ENCODE measurements at places on chromosomes 2 and 18.

DNA sequence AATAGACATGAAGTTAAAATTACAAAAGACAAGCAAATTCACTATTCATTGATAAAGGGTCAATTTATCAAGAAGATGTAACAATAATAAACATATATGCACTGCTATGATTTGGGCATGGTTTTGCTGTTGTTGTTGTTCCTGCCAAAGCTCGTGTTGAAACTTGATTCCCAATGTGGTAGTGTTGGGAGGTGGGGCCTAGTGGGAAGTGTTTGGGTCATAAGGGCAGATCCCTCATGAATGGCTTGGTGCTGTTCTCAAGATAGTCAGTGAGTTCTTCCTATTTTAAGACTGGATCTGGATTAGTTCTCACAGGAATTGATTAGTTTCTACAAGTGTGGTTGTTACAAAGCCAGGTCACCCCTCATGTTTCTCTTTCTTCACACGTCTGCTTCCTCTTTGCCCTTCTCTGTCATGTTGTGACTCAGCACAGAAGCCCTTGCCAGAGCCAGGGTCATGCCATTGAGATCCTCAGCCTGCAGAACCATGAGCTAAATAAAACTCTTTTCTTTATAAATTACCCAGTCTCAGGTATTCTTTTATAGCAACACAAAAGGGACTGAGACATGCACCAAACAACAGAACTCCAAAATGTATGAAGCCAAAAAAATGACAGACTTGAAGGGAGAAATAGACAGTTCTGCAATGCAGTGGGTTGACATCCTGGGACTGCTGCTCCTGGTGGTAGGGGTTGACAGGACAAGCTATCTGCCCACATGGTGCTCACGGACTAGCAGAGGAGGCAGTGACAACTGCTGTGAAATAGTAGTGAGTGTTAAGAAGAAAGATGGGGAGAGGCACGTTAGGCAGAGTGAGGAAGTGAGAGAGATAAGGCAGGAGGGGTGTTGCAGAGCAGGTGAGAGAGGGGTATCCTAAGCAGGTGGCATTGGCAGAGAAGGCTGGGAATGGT is 18.6 kb upstream of the SKA1 start:
- no peak for DNase-seq

DNA sequence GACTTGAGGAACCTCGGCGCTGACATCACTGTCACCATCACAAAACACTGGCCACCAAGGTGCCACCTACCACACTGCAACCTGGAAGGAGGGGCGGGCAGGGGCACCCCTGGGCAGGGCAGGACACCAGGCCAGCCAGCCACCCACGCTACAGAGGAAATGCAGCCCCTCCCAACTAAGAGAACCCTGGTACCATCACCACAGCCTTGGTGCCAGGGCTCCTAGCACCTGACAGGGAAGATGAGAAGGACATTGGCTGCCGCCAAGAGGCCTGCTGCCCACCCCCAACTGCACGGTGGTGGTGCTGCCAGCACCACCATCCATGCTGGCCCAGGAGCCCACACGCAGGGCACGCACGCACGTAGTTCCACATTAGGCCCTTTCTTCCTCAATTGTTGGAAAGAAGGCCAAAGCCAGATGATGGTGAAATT is 88.7 kb downstream of the HDAC4 start:
- DNase-seq: no peak

GRCh38 chr18:22276334-22276713 is 106.9 kb downstream of the GATA6 start:
- no peak for DNase-seq

DNA sequence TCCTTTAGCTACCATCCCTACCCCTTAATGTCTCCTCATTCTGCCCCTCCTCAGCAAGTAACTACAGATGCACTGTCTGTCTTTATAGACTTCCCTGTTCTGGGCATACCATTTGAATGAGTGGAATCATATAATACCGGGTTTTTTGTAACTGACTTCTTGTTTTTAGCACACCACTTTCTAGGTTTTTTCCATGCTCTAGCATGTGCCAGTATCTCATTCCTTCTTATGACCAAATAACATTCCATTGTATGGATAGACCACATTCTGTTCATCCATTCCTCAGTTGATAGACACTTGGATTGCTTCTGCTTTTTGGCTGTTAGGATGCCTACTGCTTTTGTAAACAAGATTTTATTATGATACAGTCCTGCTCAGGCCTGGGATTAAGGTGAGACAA is 154.7 kb downstream of the TSN start:
- DNase-seq: no peak

DNA sequence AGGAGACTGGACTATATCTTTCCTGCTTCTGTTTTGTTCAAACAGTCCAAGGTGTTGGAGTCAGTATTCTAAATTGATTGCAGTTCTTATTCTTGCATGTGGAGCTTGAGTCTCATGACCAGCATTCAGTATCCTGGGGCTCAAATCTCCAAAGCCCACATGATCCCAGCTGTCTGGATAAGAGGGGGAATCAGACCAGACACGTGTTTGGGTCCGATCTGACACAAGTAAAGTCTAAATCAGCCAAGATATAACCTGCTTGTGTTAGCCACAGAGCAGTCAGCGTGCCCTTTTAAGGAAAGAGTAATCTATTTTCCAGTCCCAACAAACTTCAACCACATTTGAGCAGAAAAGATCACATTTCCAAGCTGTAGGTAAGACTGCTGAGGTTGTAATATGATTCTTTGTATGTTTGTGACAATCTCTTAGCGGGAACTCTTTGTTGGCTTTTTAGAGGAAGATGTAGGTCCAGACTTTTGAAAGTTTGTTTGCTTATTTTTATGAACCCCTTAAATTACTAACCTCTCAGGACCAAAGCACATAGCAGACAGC is 334.6 kb downstream of the SLC4A3 start:
- DNase-seq: no peak

DNA sequence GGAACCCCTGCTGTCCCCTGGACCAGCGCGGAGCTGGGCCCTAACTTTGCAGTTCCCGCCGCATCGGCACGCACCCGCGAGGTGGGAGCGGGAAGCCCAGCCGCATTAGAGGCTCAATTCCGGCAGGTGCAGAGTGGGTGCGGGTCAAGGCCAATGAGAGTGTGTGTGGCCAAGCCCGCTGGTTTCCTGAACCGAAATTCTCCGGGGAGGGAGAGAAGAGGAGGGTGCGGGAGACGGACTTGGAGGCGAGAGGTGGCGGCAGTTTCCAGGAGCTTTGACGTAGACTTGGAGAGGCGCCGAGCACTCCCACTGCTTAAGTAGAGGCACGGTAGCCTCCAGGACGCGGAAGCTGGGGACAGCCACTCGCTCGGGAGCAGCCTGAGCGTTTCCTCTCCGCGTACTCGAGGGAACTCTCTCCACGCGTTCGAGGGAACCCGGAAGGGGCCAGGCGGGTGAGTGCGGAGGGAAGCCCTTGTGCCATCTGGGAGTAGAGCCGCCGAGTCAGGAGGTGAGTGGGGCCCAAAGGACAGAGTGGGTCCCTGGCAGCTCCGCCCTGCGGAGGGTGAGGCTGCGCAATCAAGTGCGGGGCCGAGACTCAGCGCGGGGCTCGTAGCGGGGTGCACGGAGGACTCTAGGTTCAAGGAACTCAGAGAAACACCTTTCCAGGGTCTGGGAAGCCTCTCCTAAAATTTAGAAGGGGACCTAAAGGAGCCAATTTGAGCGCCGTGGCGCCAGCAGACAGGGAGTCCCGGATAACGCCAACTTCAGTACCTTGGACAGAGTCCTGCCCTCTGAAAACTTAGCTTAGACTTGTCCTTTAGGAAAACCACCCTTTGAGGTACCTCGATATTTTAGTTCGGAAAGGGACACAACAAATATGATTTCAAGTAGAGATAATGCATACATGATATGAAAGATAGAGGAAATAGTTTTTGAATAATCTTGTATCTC is at the start of gene FAM237A:
TSS of gene FAM237A (plus strand) at position 413 of the 951 bp plus-strand sequence. CDS start 1,750 bp downstream, outside the sequence.
- peak; percentile 25 for DNase-seq

- no peak for DNase-seq
Observed at GRCh38 chr2:79770926-79771325, 258.1 kb downstream of the CTNNA2 start.

GRCh38 chr18:47283476-47283875 is 32.0 kb upstream of the SKOR2 start:
- DNase-seq: no peak

- DNase-seq: no peak
Observed at GRCh38 chr2:52308156-52308555, 1276.2 kb upstream of the NRXN1 start.

GRCh38 chr18:68152770-68153169 is 562.1 kb downstream of the TMX3 start:
- DNase-seq: no peak

DNA sequence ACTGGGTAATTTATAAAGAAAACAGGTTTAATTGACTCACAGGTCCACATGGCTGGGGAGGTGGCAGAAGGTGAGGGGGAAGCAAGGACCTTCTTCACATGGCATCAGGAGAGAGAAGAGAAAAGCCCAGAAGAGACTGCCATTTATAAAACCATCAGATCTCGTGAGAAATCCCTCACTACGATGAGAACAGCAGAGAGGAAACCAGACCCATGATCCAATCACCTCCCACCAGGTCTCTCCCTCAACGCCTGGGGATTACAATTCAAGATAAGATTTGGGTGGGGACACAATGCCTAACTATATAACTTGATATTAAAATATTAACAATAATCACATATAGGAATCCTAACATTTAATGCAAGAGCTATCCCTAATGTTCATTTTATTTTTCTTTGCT is 31.8 kb downstream of the MEMO1 start:
- DNase-seq: no peak

- DNase-seq: no peak
Observed at GRCh38 chr18:48926420-48926857, 24.3 kb downstream of the SMAD7 start.

DNA sequence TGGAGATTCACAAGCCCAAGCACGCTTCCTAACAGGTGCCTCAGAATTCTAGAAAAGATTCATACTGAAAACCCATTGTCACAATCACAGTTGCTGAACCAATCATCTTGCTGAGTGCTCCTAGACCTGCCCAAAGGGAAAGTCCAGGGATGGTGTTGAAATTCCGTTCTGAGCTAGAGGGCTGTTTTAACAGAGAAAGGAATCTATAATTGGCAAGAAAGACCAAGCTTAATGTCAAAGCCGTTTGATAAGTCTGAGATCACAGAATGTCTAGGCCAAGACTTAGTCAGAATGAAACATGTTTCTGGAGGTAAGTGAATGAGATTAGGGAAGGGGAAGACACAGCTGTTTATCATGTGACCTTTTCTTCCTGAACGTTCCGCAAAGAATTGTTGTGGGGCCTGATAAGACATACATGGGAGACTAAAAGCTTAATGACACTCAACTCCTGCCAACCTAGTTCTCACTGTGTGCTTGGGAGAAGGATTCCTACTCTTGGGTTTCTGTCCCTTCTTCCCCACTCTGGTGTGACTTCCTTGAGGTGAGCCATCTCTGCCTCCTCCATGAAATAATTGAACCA is 27.5 kb downstream of the PMAIP1 start:
- no peak for DNase-seq

GRCh38 chr2:17578466-17578928 is 38.0 kb downstream of the VSNL1 start:
- DNase-seq: peak; percentile 91

GRCh38 chr2:216857131-216857550 is 2.7 kb downstream of the TNP1 start:
- no peak for DNase-seq

GRCh38 chr2:21194858-21195271 is 71.1 kb downstream of the TDRD15 start:
- no peak for DNase-seq

- no peak for DNase-seq
Observed at GRCh38 chr2:74500578-74500946, 1.2 kb upstream of the LBX2 start.

- DNase-seq: peak; percentile 51
Observed at GRCh38 chr2:105776560-105776928, 31.8 kb downstream of the NCK2 start.

- DNase-seq: peak; percentile 55
Observed at GRCh38 chr2:69026026-69026425, 13.0 kb downstream of the ANTXR1 start.

- DNase-seq: no peak
Observed at GRCh38 chr2:51454177-51454576, 422.2 kb upstream of the NRXN1 start.

DNA sequence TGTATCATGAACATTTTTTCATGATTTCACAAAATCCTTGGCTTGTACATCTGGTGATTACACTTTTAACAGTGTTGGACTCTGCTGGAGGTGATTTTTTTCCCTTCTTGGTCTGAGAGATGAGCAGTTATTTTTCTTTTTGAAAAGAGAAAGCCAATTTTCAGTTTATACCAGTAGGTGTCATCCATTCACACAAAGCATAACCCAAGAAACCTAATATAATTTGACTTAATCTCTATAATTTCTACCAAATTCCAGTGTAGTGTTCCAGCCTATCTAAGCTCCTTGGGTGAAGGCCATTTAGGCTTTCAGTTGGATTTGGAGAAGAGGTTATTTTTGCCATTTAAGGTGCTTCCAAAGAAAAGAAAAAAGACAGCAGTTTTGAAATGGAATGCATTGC is 7.7 kb upstream of the ICOS start:
- DNase-seq: peak; percentile 16

DNA sequence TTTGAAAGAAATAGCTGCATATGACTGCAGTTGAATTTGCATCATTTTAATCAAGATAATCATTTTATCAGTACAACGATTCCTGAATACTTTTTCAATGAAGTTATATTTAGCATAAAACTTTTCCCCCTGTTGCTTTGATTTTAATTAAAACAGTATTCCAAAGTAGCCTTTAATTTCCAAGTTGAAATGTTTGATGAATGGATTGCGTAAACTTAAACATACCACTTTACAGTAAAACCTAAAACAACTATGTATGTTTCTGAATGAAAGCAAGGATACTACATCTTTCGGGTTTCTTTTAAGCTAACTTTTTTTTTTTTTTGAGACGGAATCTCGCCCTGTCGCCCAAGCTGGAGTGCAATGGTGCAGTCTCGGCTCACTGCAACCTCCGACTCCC is 1.4 kb downstream of the SPAST start:
- DNase-seq: no peak

DNA sequence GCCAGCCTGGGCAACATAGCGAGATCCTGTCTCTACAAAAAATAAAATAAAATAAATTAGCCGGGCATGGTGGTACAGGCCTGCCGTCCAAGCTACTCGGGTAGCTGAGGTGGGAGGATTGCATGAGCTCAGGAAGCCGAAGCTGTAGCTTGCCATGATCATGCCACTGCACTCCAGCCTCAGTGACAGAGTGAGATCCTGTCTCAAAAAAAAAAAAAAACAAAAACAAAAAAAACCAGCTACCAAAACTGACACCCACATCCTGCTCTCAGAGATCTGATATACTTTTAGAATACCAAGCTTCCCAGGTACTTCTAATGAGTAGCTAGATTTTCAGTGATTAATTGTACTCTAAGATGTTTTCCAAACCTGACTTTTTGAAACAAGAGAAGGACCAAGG is 74.0 kb downstream of the TTC27 start:
- DNase-seq: no peak

Measured in MM.1S (cell line).